ENCODE measurements at places on chromosomes 5 and 9. TPM values are rescaled to one million over a fixed set of nuclear protein-coding genes. Genes with fewer than 3 reads are reported as not detected.

GRCh38 chr5:146238973-146239372, 35.6 kb downstream of the RBM27 start:
- no peak for ATAC-seq

The RANBP3L gene
- total RNA-seq, result 0.78 TPM

- peak; percentile 70 for ATAC-seq
Observed at GRCh38 chr9:121640076-121640475, 11.4 kb upstream of the DAB2IP start.

The AGXT2 gene
- 0.16 TPM for total RNA-seq

The SMIM33 gene
- total RNA-seq, result not detected

DNA sequence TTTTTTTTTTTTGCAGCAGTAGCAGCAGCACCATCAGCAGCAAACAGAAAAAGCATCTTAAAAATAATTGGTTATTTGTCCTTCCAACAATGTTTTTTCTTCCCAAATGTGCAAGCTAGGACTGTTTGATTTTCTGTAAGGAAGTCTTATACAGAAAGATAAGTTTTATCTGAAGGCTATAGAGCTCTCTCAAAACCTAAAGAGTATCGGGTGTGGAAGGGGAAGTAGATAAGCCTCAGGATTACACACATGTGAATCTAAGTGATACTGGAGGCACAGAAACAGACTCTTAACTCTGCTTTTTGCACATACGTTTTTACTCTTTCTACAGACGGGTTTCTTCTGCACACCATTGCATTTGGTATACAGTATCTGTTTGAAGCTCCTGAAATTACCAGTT, 184.4 kb upstream of the FTMT start:
- no peak for ATAC-seq

The SMIM32 gene
- total RNA-seq, result 0.22 TPM

The ENTPD2 gene
- 0.31 TPM for total RNA-seq

DNA sequence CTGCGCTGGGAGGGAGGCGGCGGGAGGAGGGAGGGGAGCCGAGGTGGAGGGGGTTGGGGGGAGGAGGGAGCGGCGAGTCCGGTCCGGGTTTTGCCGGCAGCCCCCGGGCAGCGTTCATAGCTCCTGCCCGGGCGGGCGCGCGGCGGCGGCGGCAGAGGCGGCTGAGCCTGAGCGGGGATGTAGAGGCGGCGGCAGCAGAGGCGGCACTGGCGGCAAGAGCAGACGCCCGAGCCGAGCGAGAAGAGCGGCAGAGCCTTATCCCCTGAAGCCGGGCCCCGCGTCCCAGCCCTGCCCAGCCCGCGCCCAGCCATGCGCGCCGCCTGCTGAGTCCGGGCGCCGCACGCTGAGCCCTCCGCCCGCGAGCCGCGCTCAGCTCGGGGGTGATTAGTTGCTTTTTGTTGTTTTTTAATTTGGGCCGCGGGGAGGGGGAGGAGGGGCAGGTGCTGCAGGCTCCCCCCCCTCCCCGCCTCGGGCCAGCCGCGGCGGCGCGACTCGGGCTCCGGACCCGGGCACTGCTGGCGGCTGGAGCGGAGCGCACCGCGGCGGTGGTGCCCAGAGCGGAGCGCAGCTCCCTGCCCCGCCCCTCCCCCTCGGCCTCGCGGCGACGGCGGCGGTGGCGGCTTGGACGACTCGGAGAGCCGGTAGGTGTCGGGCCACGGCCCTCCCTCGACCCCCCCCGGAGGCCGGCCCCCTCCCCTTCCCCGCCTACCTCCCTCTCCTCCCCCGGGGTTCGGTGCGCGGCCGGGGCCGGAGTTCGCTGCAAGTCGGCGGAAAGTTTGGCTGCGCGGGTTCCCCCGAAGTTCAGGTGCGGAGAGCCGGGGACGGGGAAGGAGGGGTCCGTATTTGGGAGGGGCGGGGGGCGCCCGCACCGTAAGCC, at the start of gene CXXC5:
Gene CXXC5, plus strand, starts transcription at position 145 of the 877 bp plus-strand sequence. CDS start 32,175 bp downstream, outside the sequence.
- peak; percentile 45 for ATAC-seq

- ATAC-seq, result no peak
Observed at GRCh38 chr5:143177263-143177983, 226.1 kb downstream of the NR3C1 start.

DNA sequence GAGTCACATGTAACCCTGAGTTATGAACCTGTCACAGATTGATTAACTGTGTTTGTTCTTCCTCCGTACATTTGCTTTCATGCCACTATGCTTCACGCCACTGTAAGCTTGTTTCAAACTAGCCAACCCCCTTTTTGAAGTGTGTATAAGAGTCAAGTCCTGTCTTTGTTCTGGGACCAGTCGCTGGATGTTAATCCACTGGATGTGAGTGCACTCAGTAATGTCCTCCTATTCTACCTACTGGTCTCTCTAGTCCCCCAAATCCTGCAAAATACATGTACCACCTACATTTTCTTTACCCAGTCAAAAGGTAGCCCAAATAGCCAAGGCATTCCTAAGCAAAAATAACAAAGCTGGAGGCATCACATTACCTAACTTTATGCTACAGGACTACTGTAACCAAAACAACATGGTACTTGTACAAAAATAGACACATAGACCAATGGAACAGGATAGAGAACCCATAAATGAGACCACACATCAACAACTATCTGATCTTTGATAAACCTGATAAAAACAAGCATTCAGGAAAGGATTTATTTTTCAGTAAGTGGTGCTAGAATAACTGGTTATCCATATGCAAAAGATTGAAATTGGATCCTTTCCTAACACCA, 1139.1 kb upstream of the SEMA6A start:
- ATAC-seq, result no peak

- no peak for ATAC-seq
Observed at GRCh38 chr9:79588488-79589223, 16.9 kb downstream of the TLE4 start.

GRCh38 chr9:122192914-122193525, 33.3 kb downstream of the MORN5 start:
- ATAC-seq, result no peak

DNA sequence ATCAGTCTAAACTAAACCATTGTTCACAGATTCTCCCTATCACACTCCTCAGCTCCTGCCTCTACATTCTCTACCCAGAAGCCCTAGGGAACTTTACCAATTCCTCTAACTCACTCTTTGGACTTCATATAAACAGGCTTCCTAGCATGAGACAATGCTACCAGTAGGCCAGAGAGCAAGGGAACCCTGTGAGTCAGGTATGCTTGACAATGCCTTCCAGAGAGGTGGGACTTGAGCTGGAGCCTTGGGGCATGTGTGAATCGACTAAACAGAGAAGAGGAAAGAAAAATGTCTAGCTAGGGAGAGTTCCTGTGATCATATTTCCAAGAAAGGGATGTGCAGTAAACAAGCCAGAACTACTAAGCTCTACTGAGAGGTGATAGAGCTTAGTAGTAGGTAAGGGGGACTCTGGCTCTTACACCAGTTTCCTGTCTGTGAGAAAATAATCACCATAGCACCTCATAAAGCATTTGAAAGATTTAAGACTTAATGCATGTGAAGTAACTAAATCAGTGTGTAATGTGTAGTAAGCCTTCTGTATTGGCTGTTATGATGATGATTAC, 6.4 kb upstream of the RFK start:
- ATAC-seq, result no peak

The GRM6 gene
- total RNA-seq, result 0.49 TPM
